ENCODE measurements at places on chromosomes 6 and 20. TPM values are rescaled to one million over a fixed set of nuclear protein-coding genes. Genes with fewer than 3 reads are reported as not detected.

DNA sequence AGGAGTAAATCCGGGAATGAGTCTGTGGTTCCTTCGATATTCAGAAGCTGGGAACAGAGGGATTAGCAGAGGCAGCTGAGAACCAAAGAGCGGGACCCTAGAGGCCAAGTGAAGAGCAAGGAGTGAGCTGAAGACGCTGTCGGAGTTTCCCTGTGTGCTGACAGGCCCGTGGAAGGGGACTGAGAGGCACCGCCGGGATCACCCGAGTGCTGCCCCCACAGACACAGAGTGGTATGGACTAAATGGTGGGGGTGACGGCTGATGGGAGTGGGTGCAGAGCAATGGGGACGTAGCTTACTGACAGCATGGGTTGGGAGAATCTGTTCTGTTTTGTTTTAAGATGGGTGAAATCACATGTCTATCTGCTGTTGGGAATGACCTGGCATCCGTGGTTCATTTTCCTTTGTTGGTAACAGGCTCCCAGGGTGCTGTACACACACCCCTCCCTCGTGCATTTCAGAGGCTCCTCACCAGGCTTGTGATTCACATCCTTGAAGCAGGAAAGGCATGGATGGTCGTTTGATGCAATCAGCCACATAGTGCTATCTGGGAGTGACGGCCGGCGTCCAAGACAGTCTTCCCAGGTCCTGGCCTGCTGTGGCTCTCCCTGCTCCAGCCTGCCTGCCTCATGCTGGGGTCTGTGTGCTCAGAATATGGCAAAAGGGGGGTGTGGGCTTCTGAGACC is 97.4 kb downstream of the THBS2 start:
- no peak for DNase-seq

GRCh38 chr20:50794181-50794845 is 548 bp upstream of the BCAS4 start:
- DNase-seq: no peak

DNA sequence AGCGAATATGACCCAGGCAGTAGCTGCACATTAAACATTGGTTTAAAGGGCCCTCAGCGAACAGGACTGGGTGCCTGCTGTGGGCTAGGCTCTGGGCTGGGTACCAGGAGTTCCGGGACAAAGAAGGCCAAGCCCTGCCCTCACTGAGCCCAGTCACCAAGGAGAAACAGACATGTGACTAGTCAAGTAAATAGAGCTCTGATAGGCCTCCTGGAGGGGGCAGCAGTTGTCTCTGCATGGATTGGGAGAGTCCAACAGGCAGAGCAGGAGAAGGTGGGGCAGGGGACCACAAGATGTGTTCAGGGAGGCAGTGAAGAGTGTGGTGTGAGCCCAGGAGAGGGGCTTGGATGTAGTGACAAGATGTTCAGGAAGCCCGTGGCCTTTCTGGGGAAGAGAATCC is 3.1 kb downstream of the HM13 start:
- no peak for DNase-seq

HDGFL1 gene
- not detected for total RNA-seq

RAET1L gene
- total RNA-seq: not detected
